Astrocyte of the spinal cord (primary cell): ENCODE measurements at places on chromosomes 7 and 10.

GRCh38 chr7:151167197-151167961 is at the start of gene GBX1:
GBX1 (minus strand) TSS chr7:151167694; CDS start chr7:151167548, 146 bp downstream.
- DNase-seq: no peak

DNA sequence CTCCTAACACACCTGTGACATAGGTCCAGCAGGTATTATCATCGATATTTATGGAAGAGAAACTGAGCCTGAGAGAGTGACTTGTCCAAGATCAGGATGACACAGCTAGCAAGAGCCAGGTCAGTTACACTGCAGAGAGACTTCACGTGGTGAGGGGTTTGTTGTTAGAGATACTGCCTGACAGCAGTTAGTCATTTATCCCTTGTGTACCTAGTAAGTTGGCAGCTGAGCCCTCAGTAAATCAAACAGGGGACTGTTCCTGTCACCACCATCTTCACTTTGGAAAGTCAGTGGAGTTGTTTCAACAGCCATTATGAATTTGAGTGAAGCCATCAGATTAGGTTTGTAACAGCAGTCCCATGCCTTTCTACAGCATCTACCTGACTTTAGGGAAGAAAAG is 87.5 kb upstream of the GATA3 start:
- no peak for DNase-seq

DNA sequence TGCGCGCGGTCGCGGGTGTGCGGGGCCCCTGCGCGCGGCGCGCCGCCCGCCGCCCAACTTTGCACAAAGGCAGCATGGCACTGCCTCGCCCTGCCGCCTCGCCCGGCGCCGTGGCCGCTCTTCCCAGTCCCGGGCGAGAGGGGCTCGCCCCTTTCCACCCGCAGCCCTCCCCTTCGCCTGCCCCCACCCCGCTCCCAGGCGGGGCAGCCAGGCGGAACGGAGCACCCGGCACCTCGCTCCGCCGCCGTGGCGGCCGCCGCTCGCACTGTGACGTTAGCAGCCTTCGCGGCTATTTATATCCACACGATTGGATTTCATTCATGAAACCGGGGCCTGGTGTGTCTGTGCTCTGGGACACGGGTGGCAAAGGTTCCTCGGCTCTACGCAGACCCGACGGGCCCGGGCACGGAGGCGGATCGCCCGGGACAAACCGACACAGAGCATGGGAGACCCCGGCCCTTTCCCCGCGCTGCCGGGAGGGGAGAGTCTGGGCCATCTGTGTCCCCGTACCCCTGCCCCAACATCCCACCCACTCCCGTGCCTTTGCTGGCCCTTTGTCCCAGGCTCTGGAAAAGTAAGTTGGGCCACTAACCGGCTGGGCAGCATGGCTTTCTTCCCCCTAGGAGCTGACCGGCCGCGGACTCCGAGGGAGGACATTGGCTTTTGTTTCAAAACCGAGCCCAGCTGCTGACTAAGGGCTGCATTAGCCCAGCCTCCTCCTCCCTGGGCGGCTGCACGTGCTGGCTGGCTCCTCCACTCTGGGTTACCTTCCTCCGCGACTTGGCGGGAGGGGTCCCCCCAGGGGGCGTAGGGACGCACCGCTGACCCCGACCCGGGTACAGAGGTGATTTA is at the start of gene RHOBTB1:
RHOBTB1 (minus strand) TSS at position 128 of the 852 bp plus-strand sequence. CDS start 32,643 bp downstream, outside the sequence.
- peak; percentile 88 for DNase-seq

GRCh38 chr10:34075254-34075926 is 739.7 kb downstream of the PARD3 start:
- no peak for DNase-seq

DNA sequence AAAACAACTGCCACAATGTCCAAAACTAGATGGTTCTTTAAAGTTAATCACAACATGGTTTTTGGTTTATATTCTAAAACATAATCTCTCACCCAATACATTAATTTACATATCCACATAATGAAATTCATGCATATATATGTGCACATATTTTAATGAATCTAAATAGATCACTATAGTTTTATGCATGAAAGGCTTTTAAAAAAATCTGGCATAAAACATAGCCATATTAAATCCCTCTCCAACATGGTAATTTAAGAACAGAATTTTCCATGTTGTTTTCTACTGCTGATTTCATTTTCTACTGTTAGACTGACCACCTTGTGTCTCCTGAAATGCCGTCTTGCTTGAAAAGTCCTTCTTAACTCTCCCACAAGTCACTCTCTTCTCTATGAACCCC is 196.1 kb upstream of the AOAH start:
- no peak for DNase-seq

DNA sequence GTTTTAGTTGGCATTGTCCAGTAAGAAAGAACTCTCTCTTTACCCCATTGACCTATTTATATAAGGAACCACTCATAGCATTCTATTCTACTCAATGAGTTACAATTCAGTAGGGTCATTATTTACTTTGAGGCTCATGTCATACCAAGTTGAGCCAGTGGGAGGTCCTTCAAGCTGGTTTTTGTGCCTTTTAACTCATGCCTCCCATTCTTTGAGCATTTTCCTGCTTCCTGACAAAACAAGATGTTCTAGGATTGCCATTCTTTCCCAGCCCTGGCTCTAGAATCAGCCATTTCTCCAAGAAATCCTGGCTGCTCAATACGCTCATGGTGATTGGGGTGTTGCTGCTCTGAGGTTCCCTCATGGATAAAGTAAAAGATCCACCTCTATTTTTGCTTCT is 250.1 kb downstream of the ABCA13 start:
- peak; percentile 89 for DNase-seq

GRCh38 chr7:45486575-45486974 is 87.6 kb upstream of the ADCY1 start:
- DNase-seq: no peak

- DNase-seq: no peak
Measured at GRCh38 chr7:157895520-157896375, 558.9 kb downstream of the DNAJB6 start.

- no peak for DNase-seq
Measured at GRCh38 chr10:32941357-32941756, 16.7 kb downstream of the ITGB1 start.

- no peak for DNase-seq
Measured at GRCh38 chr10:124226271-124227054, 133.1 kb upstream of the CHST15 start.

GRCh38 chr10:22436526-22436892 is 91.2 kb downstream of the SPAG6 start:
- DNase-seq: no peak

DNA sequence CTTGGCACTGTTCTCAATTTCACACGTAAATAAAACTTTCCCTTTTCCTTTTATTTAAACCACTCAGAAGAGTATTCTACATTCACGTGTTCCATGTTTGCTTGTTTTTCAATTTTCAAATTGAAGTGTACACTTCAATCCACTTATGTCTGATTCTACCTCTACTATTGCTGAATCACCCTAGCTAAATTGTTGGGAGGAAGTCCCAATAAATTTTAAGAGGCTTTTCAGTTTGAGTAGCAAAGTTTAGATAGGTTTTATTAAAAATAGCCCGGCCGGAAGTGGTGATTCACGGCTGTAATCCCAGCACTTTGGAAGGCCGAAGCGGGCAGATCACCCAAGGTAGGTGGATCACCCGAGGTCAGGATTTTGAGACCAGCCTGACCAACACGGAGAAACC is 1414.7 kb upstream of the CELF2 start:
- no peak for DNase-seq

- DNase-seq: no peak
Measured at GRCh38 chr7:158051776-158052175, 535.8 kb downstream of the PTPRN2 start.

DNA sequence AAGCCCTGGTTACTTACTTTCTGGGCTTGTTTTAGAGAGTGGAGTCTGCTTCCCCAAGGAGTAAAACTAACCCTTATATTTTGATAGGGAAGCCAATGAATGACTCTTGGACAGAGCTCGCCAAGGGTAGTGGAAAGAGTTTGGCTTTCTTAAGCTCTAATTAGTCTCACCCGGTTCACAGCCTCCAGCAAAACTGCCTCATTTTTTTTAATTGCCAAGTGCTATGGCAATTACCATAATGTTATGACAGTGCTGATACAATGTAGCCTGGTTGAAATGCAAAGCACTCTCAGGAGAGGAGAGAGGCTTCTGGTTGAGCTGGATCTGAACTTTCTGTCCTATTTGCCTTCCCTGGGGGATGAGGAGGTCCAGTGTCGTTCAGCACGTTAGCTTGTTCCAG is 376.1 kb upstream of the CHRM2 start:
- no peak for DNase-seq

- no peak for DNase-seq
Measured at GRCh38 chr10:51082857-51083256, 8.6 kb downstream of the PRKG1 start.

- no peak for DNase-seq
Measured at GRCh38 chr10:118339111-118339510, 3.0 kb downstream of the FAM204A start.

- no peak for DNase-seq
Measured at GRCh38 chr7:159064121-159064815, 80.4 kb downstream of the VIPR2 start.

DNA sequence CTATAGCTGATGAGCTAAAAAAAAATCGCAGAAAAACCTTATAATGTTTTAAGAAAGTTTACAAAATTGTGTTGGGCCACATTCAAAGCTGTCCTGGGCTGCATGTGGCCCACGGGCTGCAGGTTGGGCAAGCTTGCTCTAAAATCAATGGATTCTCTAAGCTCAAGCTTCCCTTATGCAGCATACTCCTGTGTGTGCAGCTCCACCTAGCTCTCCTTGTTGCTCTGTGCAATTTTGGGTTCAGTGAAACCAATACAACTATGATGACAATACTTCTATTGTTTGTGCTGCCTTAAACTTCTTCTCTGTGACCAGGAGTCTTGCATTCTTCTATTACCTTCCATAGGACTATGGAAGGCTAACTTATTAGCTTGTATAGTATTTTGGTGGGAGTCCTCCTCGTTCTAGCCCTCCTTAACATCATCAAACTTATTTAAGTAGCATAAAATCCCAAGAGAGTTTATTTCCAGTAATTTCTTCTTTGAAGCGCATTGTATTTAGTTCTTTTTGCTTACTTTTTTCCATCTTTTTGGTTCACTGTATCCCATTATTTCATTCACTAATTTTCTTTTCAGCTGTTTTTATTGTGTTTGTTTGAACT is 170.9 kb upstream of the SMIM30 start:
- peak; percentile 44 for DNase-seq

DNA sequence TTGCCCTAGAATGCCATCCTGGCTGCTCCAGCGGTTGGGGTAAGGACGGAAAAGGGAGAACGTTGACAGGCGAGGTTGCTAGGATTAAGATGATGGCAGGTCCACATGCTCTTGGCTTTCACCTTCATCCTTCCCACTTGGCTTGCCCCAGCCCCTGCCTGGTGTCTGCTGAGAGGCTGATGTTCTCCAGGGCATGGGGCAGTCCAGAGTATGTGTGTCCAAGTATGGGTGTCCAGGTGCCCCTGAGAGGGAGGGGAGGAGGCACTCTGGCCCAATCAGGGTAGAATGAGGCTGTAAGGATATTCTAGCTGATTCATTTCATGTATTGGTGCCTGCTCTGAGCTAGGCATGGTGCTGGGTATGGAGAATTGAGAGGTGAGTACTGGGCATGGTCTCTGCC is 12.6 kb downstream of the NEURL1 start:
- no peak for DNase-seq

DNA sequence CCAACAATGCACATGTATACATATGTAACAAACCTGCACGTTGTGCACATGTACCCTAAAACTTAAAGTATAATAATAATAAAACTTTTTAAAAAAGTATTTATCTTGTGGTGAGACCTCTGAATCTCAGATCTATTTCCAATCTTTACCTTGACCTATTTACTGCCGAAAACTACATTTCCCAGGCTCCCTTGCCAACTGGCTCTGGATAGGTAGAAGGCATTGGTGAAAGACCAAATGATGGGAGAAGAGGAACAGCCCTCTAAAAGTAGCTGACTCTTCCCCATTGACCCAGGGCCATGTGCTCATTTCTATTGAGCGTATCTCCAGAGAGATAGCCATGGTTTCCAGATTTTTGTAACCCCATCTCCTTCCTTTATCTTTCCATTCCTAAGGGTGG is 247.4 kb downstream of the GPAM start:
- no peak for DNase-seq

DNA sequence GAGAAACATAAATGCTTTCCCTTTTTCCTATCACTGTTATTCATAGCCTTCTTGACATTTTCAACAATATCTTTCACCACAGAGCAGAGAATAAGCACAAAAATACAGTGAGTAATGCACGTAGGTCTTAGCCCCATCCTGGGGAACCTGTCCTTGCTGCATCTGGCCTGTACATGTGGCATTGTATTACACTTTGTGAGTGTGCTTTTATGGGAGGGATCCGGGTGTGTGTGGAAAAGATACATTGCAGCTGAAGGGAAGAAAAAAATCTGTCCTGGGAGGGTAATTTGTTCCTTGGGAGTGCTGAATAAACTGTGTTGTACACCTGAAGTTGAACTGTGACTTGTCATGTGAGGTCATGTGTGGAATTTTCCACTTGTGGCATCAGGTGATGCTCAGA is 422.7 kb upstream of the LRGUK start:
- no peak for DNase-seq

DNA sequence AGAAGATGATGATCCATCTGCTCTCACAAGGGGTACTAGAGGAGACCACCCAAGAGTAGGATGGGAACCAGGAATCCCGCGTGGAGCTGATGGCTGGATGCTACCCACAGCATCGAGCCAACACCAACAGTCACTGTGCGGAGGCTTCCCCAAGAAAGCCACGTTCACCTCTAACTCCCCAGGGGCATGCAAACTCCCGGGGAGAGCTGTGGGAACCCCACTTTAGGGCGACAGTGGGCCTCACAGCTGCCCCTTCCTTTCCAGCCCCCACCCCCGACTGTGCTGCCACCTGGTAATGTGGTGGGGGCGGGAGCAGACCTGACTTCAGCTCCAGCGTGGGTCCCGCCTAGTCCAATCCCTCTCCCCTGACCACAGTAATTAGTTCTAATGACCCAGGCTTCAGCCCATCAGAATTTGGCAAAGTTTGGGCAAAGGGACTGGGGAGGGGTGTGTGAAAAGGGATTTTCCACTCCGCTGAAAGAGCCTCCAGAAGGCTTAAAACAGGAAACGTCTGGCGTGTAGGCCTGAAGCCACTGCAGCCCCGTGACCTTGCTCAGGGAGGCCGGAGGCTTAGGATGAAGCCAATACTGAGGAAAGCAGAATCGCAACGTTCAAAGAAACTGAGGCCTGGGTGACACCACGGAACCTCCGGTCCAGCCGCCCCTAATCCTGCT is 20.3 kb downstream of the ASB13 start:
- DNase-seq: no peak

DNA sequence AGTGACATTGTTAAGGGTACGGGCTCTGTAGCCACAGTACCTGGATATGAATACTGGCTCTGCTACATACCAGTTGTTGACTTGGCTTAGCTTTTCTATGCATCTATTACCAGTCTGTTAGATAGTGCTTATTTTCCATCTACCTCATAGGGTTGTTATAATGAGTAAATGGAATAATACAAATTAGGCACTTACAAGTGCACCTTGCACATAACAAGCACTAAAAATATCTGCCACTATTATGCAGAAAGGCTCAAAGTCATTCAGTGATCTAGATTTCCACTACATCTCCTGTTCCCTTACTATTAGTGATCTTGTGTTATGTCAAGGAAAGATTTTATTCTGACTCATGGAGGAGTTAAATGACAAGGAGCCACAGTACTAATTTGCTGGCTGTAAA is 27.9 kb upstream of the ZEB1 start:
- no peak for DNase-seq
